Astrocyte (in vitro differentiated cells and primary cell): ENCODE measurements at places on chromosomes 6 and 20. TPM values are rescaled to one million over a fixed set of nuclear protein-coding genes. Genes with fewer than 3 reads are reported as not detected.

- no peak for DNase-seq
Measured at GRCh38 chr6:138206862-138207261, 11.4 kb downstream of the PBOV1 start.

CRISP2 gene
- not detected in 2 replicates for total RNA-seq

TRAPPC3L gene
- not detected in 2 replicates for total RNA-seq

DNA sequence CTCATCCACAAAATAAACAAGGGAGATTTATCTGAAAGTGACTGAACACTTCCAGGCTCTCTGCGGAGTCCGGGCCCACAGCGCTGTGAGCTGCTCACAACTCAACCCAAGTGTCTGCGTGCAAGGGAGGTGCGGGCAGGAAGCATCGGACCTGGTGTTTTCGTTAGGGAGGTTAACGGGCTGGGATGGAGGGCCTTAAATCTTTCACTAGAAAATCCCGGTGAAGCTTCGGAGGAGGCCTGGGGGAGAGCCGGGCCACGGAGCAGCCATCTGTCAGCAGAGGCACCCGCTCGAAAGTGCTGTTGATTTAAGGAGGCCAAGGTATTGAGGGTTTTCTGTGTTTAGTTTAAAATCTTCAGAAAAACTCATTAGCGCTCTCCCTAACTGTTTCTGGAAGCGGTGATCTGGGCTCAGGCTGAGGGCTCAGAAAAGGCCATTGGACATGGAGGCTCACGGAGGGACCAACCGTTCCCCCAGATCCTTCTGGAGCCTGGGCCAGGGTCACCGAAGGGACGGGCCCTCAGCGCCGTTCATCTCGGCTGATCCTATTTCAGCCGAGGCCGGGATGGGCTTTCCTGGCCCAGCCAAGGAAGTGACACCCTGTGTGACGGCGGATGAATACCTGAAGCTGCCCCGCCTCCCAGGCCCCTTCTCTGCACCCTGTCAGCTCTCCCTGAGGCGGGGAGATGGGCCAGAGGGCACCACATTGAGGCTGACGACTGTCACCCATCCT lies 20.7 kb downstream of the GATA5 start:
- DNase-seq = no peak

DNA sequence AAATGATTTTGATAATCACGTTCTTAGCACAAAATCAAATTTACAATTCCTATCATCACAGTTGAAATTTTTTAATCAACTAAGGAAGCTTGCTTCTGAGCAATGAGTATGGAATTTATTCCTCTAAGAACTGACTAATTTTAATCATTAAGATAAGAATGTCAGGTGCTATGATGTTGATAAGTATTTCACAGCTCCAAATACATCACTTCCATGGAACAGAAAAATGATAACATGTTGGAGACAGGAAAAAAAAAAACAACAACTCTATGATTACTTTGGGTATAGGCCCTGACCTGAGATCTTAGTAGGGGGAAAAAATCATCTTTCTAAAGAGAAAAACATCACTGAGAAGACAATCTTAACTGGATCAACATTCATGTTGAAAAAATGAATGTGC lies 89.4 kb upstream of the BMP2 start:
- DNase-seq = no peak

EBF4 gene
- total RNA-seq = 2.3 and 4.1 TPM in 2 replicates
